ENCODE measurements at places on chromosomes 7 and 10.

DNA sequence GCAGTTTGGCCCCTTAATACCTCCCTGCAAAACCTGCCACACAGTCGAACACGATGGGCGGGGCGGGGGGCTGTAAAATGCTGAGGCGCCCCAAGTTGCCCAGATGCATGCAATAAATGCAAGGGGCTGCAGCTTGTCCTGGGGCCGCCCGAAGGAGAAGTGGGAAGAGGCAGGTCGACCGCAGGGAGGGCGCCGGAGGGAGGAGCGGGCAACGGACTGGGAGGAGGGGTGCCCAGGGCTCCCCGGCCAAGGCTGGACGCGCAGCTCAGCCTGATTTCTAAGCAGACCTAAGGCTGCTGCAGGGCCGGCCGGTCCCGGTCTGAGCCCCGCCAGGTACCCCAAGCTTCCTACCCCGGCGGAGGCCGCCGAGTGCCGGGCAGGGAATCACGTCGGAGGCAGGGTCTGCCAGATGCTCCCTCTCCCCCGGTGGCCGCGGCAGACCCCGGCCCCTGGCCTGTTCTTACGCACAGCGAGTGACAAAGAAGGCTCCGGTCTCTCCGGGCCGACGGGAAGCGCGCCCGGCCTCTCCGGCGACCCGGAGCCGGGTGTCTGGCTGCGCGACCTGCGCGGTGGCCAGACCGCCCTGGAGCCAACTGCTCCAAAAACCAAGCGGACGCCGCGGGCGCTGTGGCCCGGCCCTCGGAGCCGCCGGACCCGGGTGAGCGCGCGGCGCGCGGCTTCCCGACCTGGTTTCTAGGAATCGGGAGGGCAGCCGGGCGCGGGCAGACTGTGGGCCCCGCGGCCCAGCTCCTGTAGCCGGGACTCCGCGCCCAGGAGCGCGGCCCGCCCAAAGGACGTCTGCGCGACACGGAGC is 744 bp upstream of the EBF3 start:
- DNase-seq: no peak

- DNase-seq: no peak
Observed at GRCh38 chr10:60913071-60913470, 30.9 kb downstream of the RHOBTB1 start.

DNA sequence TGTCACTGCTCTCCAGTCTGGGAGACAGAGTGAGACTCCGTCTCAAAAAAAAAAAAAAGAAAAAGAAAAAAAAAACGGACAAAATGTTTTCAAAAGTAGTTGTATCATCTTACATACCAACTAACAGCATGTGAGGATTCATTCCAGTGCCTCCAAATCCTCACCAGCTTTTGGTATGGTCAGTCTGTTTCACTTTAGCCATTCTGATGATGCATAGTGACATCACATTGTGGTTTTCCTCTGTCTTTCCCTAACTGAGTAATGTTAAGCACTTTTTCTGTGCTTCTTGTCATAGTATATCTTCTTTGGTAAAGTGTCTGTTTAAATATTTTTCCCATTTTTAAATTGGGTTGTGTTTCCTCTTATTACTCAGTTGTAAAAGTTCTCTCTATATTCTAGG is 251.4 kb upstream of the CTBP2 start:
- DNase-seq: no peak

DNA sequence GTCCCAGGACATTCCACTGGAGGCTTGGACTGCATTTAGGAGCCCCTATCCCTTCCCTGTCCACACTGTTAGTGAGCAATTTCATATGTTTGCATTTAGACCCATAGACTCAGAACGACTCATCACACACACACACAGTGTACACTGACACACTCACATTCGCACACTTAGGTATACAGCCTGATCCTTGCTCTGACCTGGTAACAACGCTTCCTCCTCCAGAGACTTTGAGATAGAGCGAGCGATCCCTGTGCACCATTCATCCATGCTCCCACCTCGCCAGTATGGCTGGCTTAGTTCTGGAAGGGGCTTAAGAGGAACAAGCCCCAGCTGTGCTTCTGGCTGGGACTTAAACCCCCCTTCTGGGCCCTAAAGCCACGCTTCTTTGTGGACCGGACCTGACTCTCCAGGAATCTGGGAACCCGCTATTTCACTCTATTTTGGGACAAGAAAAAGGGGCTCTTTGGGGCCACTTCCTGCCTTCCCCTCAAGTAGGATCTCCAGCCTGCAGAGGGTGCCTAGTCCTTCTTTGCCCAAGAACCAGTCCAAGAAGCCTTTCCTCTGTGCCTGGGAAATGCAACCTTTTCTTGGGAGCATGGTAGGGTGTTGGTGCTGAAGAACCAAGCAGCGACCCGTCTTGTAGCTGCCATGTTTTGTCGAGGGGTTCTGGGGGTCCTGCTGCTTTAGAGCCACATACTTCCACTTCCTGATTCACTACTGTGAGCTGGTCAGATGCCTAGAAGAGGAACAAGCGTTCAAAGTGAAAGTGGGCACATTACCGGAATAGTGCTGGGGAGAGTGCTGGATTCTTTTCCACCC is 1.1 kb upstream of the HOXA13 start:
- DNase-seq: no peak

DNA sequence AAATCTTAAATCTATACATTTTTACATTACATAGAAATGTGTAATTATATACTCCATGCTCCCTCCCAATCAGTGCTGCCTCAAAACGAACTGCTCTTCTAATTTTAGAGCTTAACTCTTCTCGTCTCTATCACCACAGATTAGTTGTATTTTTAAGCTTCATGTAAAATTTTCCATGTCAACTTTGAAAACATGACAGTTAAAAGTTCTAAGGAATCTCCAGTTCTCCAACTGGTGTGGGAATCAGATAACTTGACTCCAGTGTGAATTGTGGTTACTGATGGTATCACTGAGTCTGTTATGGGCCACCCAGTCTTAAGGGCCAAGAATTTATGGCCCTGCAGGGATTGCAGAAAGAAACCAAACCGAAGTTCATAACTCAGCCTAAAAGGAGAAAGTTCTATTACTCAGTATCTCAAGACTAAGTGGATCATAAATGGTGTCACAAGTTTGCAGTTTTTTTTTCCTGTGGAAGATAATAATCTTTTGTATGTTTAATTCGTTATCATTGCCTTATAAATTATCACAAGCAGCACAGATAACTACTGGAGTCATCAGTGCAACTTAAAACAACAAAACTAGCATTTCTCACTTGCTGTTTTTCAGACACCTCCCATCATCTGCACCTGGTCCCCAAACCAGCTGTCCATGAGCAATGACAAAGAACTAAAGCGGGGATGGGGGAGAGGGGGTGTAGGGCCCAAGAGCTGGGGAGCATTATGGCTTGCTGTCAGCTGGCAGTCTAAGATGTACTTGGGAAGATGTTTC is 31.5 kb upstream of the KMT2E start:
- peak; percentile 10 for DNase-seq

DNA sequence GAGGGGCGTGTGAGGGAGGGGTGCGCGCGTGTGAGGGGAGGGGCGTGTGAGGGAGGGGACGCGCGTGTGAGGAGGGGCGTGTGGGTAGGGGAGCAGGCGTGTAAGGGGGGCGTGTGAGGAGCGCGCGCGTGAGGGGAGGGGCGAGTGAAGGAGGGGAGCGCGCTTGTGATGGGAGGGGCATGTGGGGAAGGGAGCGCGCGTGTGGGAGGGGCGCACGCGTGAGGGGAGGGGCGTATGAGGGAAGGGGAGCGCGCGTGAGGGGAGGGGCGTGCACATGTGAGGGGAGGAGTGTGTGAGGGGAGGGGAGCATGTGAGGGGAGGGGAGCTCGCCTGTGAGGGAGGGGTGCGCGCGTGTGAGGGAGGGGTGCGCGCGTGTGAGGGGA is 19.1 kb downstream of the MXI1 start:
- peak; percentile 82 for DNase-seq

- no peak for DNase-seq
Observed at GRCh38 chr7:87369216-87369615, 23.8 kb downstream of the CROT start.

- peak; percentile 75 for DNase-seq
Observed at GRCh38 chr7:873367-874002, 2.9 kb upstream of the GET4 start.

DNA sequence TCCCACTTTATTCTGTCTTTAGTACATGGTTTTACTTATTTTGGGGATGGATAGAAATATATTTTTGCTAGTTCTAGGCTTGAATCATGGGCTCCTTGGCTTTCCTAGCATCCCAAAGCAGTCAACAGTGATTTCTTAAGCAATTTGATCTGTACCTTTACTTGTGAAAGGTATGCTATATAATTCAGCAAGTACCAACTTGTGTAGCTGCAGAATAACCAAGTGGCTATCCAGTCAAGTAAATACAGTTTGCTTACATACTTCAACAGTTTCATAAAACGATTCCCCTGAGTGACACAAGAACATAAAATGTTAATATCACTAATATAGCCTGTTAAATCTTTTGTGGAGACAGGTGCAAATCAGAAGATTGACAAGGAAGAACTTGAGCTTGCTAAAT is 67.2 kb downstream of the PODXL start:
- no peak for DNase-seq

- DNase-seq: no peak
Observed at GRCh38 chr10:28219251-28219650, 83.6 kb downstream of the MPP7 start.

DNA sequence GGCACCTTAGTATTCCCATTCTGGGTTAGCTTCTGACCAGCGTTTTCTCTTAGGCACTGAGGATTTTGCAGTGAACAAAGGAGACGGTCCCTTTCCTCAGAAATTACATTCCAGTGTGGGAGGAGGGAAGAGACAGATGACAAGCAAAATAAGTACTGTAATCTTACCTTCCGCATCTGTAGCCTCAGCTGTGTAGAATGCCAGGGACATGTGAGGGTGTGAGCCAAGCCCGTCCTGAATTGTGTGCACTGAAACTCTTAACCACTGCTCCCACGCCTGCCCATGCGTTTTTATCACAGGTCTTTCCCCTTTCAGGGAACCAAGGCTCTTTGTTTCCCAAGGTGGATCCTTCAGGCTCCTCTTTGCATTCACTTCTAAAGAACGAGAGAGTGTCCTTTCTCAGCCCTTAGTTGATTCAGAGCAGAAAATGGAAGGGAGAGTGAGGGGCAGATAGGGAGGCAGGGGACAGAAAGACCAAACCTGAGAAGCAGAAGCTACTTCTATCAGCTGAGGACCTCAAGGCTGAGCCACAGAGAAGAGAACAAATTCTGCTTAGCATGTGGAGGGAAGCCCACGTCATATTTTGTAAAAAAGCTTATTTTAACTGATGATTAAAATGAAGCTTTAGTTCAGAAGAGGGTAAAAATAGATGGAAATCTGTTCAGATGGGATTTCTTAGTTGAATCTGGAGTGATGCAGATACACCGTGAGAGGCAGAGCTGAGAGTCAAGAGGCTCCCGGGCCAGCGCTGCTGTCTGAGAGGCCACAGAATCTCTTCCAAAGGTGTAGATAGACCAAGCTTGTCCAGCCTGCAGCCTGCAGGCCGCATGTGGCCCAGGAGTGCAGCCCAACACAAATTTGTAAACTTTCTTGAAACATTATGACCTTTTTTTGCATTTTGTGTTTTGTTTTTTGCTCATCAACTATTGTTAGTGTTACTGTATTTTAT is 122.5 kb downstream of the CCNY start:
- DNase-seq: no peak

DNA sequence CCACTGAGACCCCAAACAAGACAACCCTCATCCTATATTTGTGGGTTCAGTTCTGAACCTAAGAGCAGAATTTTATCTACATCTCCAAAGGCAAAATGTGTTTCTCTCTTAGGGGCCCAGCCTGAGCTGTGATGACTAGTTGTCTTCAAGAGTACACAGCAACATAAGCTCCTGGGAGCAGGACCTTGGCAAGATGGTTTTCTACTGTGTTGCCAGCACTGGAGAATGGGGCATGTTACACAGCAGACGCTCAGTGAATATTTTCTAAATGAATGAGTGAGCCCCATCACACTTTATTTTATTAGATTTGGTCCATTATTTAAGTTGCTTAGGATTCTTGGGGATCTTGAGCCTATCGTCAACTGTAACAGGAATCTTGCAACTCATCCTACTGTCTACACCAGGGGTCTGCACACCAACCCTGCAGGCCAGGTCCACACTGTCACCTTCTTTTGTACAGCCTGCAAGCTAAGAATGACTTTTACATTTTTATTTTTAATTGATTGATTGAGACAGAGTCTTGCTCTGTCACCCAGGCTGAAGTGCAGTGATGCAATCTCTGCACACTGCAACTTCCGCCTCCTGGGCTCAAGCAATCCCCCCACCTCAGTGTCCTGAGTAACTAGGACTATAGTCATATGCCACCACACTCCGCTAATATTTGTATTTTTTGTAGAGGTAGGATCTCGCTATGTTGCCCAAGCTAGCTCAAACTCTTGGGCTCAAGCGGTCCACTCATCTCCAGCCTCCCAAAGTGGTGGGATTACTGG is 347.1 kb downstream of the FGFR2 start:
- DNase-seq: no peak

DNA sequence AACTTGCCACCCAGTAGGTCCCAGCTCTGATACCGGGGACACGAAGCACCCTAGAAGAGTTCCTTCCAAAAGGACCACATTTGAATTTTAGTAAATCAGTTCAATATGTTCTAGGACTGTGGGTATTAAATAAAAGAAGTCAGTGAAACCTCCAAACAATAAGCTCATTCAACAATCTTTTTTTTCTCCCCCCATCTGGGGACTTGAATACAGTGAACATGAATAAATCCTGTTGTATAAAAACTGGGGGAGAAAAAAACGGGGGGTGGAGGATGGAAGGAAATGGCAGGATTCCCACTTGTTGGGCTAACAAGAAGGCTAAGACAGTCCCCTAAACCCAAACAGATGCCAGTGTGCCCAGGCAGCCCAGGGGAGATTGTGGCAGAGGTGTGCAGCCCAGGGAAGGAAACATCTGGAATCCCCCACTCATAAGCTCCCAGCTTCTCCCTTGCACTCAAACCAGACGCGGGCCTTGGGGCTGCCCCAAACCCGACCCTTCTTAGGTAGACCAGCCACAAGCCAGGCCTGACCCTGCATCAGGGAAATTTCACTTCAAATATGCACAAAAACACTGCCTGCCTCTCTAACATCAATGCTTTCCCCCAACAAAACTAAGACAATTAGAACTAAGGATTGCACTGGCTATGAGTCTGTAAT is 8.8 kb downstream of the AFAP1L2 start:
- no peak for DNase-seq

- no peak for DNase-seq
Observed at GRCh38 chr7:30888747-30889146, 22.9 kb upstream of the AQP1 start.

GRCh38 chr7:116633131-116633988 is 38.6 kb upstream of the MET start:
- peak; percentile 7 for DNase-seq

- no peak for DNase-seq
Observed at GRCh38 chr10:60170250-60170649, 219.4 kb downstream of the ANK3 start.

DNA sequence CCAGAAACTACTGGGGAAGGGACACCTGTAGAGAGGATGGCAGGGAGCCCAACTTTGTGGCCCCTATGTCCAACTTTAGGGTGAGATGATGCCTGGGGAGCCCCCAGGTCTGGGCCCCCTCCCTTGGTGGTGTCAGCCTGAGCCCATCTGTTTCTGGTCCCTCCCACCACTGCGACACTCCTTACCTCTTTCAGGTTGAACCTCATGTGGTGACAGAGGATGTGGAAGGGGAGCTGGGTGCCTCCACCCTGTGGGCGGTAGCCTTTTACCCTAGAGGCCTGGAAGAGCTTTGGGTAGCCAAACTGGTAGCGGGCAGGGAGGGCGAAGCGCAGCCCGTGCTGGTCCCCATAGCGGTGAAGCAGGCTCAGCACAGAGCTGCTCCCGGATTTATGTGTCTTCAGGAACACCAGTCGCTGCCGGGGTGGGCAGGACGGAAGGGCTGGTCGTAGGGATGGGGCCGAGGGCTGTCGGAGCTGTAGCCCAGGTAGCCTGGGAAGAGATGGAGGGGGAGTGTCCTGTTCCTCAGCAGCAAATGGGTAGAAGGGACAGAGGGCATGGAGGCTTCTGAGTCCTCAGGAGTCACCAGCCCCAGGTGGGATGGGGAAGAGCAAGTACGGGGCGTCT is 2.0 kb downstream of the GAL3ST4 start:
- DNase-seq: peak; percentile 20
